NCI-H1105 treated with DMSO at 0.1 percent for 48 hours (cell line): ENCODE measurements at places on chromosomes 4 and X.

- DNase-seq, result no peak
Measured at GRCh38 chr4:40840985-40841571, 91.3 kb downstream of the NSUN7 start.

GRCh38 chr4:112189754-112190153, 41.8 kb upstream of the AP1AR start:
- no peak for DNase-seq

- DNase-seq, result no peak
Measured at GRCh38 chrX:153400146-153401132, 711 bp downstream of the PNMA6E start.

- DNase-seq, result no peak
Measured at GRCh38 chr4:22201256-22201655, 252.7 kb upstream of the KCNIP4 start.

GRCh38 chr4:159103384-159103990, 608 bp downstream of the RAPGEF2 start:
- DNase-seq, result no peak

GRCh38 chr4:85701861-85702321, 226.9 kb downstream of the ARHGAP24 start:
- DNase-seq, result no peak

GRCh38 chrX:69503782-69504625, at the start of gene NALF2:
Gene NALF2 (plus strand): TSS chrX:69504326. CDS start chrX:69505283, 957 bp downstream.
- DNase-seq, result peak; percentile 56

DNA sequence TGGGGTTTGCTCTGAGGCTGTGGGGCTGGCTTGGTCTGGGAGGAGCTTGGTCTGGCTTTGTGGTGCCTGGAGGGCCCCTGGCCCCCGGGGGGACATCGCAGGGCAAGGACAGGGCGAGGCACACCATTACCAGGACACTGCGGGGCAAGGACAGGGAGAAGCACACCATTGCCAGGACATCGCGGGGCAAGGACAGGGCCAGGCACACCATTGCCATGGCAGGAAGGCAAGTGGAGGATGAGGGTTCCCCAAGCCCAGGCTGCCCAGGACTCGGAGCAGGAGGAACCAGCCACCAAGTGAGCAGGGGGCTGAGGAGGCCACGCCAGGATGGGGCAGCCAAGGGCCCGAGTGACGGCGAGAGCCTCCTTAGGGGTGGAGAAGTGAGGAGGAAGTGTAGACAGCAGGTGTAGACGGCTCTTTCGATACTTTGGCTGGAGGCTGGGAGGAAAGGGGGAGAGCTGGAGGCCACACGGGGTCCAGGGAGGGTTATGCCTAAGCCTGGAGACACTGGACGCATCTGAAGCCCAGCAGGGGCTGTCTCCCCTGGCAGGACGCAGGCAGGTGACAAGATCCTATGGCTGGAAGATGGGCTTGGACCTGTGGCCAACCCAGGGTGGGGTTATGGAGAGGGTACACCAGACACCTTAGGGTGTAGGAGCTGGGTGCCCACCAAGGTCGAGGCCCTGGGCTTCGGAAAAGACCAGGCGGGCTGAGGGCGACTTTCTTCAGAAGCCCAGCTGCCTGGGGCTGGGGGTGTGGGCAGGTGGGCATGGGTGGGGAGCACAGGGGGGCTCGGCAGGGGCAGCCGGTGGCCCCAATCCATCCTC, 7.3 kb downstream of the NKX1-1 start:
- no peak for DNase-seq

DNA sequence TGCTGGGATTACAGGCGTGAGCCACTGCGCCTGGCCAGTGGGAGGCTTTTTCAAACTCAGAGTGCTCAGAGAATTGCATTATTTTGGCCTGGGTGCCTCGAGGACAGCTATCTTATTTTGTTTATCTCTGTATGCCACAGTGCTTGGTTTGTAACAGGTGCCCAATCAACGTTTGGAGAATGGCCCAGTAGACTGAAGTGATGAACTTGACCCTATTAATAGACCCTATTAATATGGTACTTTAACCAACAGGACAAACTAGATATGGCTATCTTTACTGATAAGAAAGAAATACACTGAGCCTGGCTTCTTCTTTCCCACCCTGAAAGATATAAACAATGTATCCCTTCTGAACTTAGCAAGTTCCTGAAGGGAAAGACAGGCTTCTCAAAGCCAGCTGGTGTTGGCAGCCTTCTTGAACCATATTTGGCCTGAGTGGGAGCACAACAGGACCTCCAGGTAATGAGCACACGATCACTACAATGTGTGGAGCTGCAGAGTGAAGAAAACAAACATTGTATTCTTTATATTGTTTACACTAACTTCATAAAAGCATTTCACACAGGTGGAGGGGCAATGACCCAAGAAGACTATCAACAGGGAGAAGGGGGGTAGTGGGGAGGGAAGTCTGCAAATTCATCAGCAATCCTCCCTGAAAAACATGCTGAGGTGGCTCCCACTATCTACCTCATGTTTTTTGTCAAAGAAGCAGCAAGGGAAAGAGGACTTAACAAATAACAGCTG, 41.7 kb downstream of the PRPS1 start:
- DNase-seq, result peak; percentile 14

DNA sequence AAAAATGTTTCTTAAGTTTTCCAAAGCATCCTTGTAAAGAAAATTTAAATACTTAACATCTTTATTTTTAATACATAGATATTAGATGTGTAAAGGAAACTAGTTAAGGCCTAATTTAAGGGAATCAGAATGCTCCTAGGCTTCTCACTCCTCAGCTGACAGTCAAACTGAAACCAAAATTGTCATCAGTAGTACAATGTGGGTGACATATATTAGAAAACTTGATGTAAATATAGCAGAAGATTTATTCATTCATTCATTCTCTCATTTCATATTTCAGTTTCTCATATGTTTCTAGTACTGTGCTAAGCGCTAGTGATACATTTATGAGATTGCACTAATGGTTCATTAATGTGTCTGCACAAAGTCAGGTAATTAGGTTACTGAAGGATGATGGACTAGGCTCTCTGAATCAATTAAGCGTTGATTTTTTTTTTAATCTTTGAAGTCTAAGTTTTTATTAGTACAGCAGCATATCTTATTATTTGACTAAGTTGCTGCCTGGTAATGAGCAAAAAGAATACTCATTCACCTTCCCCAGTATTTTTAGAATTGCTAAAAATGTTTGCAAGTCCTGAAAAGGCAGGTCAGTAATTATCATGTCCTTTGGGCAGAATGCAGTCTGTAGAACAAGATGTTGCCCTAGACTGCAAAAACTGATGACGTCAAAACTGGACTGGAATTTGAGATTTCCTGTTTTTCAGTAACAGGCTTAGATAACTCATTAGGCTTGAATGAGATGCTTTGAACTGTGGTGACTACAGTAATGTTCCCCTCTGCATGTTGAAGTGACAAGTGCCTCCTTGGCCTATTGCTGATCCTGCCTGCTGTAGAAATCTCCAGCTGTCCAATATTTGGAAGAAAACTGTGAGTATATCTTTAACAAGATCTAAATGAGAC, 128.7 kb downstream of the ARHGAP24 start:
- peak; percentile 49 for DNase-seq

DNA sequence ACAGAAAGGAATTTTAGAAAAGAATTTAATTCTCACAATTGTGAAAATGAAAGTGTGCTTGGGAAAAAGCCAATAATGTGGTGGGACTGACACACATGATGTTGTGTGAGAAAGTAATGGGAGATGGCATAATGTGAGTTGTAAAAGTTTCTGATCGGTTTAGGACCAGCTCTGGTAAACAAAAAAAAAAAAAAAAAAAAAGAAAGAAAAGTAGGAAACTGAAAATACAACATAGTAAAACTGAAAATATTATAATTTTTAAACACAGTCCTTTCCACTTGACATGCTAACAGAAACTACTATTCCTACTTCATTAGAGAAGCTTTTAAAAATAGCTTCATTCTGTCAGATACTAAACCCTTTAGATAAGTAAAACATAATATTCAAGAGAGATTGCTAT, 28.2 kb downstream of the RAP1GDS1 start:
- DNase-seq, result no peak

DNA sequence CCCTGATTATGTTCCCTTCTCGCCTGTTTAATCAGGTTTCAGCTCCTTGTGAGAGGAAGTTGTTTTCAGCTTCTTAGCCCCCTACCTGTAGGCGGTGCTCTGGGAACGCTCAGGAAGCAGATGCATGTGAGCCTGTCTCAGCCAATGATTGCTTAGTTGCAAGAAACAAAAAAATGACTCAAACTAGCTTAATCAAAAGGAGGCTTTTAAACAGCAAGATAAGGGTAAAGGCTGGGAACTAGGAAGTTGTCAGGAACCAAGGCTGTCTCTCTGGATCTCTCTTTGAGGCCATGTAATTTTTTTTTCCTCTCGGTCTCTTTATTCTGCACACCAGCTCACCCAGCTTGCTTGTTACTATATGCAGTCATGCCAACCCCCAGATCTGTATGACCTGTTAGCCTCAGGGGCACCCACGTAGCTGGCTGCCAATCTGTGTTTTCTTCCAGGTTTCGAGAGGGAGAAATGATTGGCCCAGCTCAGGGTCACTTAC, 109.1 kb downstream of the PTTG2 start:
- DNase-seq, result no peak

DNA sequence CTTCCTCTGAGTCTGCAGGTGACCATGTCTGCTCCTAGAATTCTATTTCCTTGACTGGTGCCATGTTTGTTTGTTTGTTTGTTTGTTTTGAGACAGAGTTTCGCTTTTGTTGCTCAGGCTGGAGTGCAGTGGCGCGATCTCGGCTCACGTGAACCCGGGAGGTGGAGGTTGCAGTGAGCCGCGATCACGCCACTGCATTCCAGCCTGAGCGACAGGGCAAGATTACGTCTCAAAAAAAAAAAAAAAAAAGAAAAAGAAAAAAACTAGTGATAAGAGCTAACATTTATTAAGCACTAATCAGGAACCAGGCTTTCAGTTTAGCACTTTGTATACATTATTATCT, 7.2 kb downstream of the SAT1 start:
- DNase-seq, result no peak

GRCh38 chrX:102966701-102967100, 29.6 kb downstream of the RAB40AL start:
- DNase-seq, result no peak

GRCh38 chr4:2248044-2248780, 6.3 kb upstream of the HAUS3 start:
- DNase-seq, result no peak

GRCh38 chr4:30473225-30473624, 246.9 kb upstream of the PCDH7 start:
- no peak for DNase-seq

DNA sequence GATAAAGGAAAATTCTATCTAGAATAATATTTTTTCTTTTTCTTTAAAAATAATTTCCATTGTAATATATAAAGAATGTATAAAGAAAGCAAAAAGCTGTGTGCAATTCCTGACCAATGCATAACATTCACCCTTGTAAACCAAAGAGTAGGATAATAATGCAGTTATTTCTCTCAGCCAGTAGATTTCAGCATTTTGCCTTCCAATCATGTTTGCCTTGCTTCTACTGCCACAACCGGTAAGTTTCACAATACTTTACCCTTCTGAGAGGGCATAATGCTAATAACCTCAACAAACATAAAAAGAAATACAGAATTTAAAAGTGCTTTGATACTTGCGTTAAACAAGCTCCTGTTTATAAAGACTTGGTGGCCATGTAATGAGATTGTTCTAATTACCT, 59.9 kb downstream of the CHIC2 start:
- DNase-seq, result no peak

DNA sequence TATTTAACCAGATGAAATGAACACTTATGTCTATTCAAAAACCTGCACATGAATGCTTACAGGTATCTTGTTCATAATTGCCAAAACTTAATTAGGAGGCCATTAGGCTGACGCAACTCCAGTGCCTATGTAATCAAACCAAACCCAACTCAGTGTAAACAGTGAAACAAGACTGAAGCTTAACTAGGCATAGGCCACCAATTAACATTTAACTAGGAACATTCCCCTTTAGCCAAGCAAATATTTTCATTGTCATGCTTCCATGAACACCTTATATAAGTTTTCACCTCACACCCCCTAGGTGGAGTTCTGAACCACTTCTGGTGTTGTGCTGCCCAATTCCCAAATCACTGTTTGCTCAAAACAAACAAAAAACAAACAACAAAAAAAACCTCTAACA, 686.0 kb downstream of the STPG2 start:
- peak; percentile 83 for DNase-seq
